Suppressor macrophage (primary cell): ENCODE measurements at places on chromosomes 3 and 15.

DNA sequence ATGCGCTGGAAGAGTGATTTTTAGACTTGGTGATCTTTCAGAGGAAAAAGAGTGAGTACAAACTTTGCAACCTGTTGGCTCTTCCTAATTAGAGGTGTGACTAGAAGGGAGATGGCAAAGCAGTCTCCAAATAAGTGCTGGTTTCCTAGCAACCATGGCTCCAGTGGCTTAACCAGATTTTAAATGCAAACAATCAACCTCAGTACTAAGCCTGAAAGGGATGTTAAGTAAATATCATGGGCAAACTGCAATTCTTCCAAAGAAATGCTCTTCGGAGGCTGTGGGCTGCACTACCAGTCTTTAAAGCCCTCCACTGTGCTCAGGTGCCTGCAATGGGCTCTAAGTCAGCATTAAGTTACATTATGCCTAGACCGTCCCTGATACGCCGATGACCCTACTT is 678.1 kb upstream of the CCDC54 start:
- DNase-seq, result no peak

GRCh38 chr3:155745795-155746550 is 1.1 kb upstream of the PLCH1 start:
- no peak for DNase-seq

DNA sequence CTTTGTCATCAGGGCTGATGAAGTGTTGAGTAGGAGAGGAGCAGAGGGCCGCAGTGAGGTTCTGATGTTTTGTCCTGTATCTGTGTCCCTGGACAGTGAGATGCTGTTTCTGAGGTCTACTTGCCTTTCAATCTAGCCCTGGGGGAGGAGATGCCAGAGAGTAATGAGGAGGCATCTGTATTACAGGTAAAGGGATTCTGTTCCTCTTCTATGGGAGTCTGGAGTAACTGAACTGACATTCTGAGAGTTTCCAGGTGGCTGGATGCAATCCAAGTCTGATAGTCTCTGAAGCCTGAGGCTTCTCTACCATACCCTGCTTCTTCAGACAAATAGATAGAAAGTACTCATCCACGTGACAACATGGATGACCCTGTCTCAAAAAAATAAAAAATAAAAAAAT is 60.9 kb downstream of the IL12A start:
- DNase-seq, result no peak

DNA sequence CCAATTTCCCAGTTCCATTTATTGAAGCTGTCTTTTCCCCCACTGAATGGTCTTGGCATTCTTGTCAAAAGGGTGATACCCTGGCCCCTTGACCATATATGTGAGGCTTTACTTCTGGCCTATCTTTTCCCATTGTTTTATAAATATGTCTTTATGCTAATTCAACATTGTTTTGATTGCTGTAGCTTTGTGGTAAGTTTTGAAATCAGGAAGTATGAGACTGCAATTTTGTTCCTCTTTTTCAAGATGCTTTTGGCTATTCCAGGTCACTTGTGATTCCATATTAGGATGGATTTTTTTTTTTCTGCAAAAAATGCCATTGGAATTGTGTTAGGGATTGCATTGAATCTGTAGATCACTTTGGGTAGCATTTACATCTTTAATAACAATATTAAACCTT is 141.2 kb upstream of the MANF start:
- DNase-seq, result peak; percentile 68

GRCh38 chr3:115325539-115325938 is 178.5 kb upstream of the ZBTB20 start:
- DNase-seq, result no peak

DNA sequence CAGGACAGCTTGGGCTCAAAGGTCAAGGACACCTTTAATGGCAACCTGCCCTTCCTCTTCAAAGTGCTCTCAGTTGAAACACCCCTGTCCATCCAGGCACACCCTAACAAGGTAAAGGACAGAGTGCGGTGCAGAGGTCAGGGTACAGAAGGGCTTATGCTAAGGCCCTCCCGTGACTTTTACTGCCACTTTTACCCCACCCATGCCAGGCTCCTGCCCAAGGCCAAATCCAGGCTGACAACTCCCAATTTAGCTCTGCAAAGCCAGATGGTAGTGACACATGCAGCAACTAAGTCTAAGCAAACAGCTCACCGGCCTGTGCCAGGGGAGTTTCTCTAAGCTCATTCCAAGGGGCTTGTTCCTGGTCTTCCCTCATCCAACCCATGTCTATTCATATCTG is 1.6 kb downstream of the MPI start:
- no peak for DNase-seq

GRCh38 chr3:47134311-47134710 is 29.6 kb downstream of the SETD2 start:
- DNase-seq, result no peak

GRCh38 chr3:27428446-27428845 is 55.7 kb downstream of the SLC4A7 start:
- DNase-seq, result no peak
